Activated naive CD4-positive, alpha-beta T cell treated with anti-CD3 and anti-CD28 coated beads for 36 hours (primary cell): ENCODE measurements at places on chromosomes 12 and 14. TPM values are rescaled to one million over a fixed set of nuclear protein-coding genes. Genes with fewer than 3 reads are reported as not detected.

Gene SCAF11
- 95.0 TPM for total RNA-seq

- H3K4me1 ChIP-seq = no peaks in the 10 kb centered on the region
- no peak for DNase-seq
- no peak overlapping the region for H3K4me3 ChIP-seq
- no peak overlapping the region for H3K27ac ChIP-seq
- no peaks in the 10 kb centered on the region for H3K36me3 ChIP-seq
These were observed 231.4 kb downstream of the TTC6 start for GRCh38 chr14:37826869-37827268.

DNA sequence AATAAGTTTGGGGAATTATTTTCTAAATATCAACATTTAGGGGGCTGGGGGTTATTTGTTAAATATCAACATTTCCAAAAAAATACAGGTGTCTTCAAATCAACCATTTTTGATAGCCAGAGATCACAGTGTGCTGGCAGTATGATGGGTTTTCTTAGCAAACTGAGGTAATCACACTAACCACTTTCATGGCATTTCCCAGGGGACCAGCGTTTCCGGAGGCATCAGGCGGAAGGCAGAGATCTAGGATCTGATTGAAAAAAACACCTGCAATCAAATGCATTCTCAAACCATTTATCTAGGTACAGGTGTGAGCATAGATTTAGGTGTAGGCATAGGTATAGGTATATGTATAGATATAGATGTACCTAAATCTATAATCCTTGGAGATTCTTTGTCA, 34.6 kb downstream of the GLRX5 start:
- H3K4me3 ChIP-seq = no peak overlapping the region
- no peaks in the 10 kb centered on the region for H3K27me3 ChIP-seq
- no peak overlapping the region for H3K27ac ChIP-seq
- no peaks in the 10 kb centered on the region for H3K4me1 ChIP-seq
- no peak for DNase-seq
- H3K36me3 ChIP-seq = no peaks in the 10 kb centered on the region

- peaks cover 6% of the 10 kb centered on the region for H3K4me1 ChIP-seq
- H3K36me3 ChIP-seq = peaks cover 2% of the 10 kb centered on the region
- no peak overlapping the region for H3K4me3 ChIP-seq
- DNase-seq = no peak
- H3K27me3 ChIP-seq = no peaks in the 10 kb centered on the region
These were observed 12.8 kb downstream of the RITA1 start for GRCh38 chr12:113198296-113198695.

GRCh38 chr12:3222979-3223378, 145.8 kb downstream of the TSPAN9 start:
- H3K27me3 ChIP-seq = no peaks in the 10 kb centered on the region
- H3K36me3 ChIP-seq = no peaks in the 10 kb centered on the region
- H3K4me1 ChIP-seq = no peaks in the 10 kb centered on the region
- DNase-seq = no peak
- no peak overlapping the region for H3K4me3 ChIP-seq
